ENCODE measurements at places on chromosomes 1 and 21.

DNA sequence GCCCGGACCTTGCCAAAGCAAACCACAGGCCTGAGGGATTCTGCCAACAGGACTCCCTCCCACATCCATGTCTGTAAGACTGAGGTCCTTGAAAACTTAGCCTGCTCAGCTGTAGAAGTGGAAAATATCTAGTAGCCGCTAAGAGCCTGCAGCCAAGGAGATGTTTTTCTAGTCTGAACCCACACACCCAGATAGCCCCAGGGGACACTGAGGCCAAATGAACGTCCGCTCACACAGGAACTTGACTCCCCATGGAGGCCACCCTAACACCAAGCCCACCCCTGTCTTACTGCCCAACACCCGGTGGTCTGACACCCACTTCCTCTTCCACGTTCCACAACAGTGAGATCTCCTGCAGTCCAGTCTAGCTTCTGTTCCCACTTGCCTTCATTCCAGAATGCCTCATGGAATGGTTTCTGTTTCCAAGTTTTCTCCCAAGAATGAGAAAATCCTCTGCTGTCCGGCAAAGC lies 174.8 kb downstream of the PLPP3 start:
- DNase-seq, result no peak

- DNase-seq, result no peak
Observed at GRCh38 chr1:26094677-26095383, 16.8 kb upstream of the PDIK1L start.

GRCh38 chr1:62368989-62369388 lies 49.8 kb upstream of the KANK4 start:
- no peak for DNase-seq

DNA sequence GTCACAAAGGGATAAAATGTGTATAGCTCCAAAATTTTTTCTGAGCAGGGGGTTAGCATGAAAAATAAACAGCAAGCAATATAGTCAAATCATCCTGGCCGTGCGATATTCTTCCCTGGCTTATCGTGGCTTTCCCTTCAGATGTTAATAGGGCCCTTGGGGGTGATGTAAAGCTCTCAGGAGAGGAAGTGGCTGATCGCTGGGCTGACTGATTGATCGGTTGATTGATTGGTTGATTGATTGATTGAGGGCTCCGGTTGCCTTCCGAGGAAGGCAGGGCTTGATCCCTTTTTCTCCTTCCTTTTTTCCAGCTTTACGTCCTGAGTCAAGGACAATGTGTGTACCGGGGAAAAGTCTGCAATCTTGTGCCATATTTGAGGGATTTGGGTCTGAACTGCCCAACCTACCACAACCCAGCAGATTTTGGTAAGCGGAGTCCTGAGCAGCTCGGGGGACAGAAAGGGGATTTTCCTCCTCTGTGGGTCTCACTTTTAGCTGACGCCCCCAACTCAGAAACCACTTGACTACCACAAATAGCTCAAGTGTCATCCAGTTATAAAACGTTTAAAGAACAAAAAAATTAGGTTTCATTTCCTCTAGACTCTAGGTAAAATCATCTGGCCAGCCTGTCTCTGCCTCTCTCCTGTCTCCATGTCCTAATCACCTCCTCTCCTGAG lies 29.5 kb downstream of the TFF3 start:
- no peak for DNase-seq

- DNase-seq, result no peak
Observed at GRCh38 chr21:46568562-46568961, 36.3 kb downstream of the S100B start.

- DNase-seq, result no peak
Observed at GRCh38 chr1:118563981-118564951, 379.2 kb upstream of the SPAG17 start.

DNA sequence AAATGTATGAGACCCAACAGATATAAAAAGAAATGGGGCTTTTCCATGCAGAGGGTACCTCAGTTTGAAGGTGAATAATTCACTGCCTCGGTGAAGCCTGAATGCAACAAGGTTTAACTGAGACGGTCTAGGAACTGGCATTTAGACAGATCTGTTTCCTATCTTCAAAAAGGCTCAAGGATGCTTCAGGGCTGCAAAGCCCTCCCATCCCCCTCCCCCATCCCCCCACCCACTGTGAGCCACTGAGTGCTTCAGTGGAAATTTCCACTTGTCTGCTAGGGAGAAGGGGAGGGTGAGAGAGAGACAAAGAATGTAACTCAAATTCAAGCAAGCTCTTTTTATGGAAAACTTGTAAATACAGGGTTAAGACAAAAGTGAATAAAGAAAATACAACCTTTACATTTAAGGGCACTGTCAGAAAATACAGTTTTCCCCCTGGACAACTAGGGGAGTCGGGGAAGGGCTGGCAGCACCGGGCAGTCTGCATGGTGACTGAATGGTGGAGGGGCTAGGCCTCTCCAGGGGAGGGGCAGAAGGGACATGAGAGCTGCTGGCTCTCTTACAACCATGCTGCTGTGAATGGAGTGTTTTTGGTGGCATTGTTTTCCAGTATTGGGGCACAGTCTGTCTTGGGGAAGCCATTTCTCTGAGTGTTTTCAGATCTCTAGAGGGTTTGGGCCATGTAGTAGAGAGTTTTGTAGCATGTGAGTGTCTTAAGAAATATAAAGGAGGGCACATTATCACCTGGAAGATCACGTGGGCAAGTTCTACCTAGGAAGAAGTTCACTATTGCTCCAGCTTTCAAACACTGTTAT lies 56.7 kb downstream of the MRPS6 start:
- DNase-seq, result peak; percentile 66

DNA sequence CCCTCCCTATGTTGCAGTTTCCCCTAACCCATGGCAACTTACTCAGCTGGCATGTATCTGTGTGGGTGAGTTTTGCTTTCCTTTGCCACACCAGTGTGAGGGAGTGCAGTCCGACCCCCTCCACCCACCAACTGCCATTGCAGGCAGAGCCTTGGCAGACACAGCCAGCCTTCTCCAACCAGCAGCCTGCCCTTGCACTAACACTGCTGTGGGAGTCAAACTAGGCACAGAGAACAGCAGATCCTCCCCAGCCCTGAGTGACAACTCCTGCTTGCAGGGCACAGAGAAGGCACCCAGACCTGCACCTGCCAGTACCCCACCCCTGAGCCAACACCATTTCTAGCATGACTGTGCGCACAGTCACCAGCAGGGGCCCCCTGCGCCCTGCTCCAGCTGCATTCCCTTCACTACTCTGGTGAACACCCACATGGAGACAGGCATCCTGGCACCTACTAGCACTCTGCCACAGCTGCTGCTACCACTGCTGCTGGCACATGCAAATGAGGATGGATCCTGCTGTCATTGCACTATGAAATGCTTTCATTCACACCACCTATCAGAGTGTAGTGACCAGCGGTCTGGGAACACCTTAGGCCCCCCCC lies 98.4 kb downstream of the MAGI3 start:
- DNase-seq, result no peak

DNA sequence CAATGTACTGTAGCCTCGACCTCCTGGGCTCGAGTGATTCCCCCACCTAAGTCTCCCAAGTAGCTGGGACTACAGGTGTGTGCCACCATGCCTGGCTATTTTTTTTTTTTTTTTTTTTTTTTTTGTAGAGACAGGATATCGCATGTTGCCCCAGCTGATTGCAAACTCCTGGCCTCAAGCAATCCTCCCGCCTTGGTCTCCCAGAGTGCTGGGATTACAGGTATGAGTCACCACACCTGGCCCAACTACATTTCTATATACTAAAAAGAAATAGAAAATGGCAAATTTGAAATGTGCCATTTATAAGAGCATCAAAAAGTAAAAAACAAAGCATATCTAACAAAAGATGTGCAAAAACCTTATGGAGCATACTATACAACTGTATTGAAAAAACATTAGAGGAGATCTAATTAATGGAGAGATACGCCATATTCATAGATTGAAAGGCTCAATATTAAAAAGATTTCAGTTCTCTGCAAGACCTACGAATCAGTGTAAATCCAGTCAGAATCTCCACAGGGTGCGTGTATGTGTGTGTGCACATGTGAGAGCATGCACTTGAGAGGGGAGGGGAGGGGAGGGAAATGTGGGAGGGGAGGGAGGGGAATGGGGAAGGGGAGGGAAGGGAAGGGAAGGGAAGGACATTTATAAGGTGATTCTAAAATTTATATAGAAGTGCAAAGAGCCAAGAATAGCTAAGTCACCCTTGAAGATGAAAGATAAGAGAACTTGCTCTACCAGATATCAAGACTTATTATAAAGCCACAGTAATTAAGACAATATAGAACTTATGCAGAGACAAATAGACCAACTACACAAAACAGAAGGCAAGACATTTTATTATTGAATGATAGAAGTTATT lies 15.5 kb upstream of the PADI4 start:
- DNase-seq, result no peak

GRCh38 chr1:65881067-65881594 lies 88.4 kb downstream of the PDE4B start:
- no peak for DNase-seq

All from CD4-positive, alpha-beta T cell treated with Interleukin-6 for 4 hours (primary cell).